ENCODE measurements at places on chromosomes 11 and 22.

GRCh38 chr22:37419969-37420685 lies 7.2 kb downstream of the ELFN2 start:
- no peak for DNase-seq

DNA sequence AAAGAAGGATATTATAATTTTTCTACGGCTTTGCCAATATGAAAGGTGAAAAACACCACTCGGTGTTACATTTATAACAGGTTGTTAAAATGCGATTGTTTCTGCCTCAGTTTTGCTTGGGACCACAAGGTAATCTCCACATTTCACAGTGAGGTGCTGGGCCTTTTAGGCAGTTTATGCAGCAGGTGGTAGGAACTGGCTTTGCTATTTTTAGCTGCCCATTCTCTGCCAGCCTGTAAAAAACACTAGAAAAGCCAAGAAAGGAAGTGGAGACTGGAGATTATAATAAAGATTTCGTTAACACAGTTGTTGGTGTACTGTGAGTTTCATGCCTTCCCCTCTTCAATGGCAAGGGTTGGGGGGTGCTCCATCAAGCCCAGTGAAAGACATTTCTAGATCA lies 8.0 kb upstream of the MRPL16 start:
- no peak for DNase-seq

- DNase-seq: no peak
These were observed 1.2 kb downstream of the LIF start for GRCh38 chr22:30245181-30245984.

- DNase-seq: no peak
These were observed 15.9 kb upstream of the FGF3 start for GRCh38 chr11:69834811-69835800.

- peak; percentile 86 for DNase-seq
These were observed at the start of gene SAAL1 for GRCh38 chr11:18105802-18106574. Gene SAAL1, minus strand, starts transcription at chr11:18106082. Its CDS starts 41 bp downstream, at chr11:18106041.

DNA sequence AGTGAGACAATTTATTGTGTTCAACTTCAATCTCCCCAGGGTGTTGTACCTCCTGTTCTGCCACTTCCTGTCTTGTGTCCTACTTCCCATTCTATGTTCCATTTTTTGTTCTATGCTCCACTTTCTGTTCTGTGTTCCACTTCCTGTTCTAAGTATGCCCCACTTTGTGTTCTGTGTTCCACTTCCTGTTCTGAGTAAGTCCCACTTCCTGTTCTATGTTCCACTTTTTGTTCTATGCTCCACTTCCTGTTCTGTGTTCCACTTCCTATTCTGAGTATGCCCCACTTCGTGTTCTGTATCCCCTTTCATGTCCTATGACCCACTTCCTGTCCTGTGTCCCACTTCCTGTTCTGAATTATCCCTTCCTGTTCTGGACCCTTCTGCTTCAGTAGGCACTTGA lies 732.7 kb downstream of the TBC1D22A start:
- no peak for DNase-seq

DNA sequence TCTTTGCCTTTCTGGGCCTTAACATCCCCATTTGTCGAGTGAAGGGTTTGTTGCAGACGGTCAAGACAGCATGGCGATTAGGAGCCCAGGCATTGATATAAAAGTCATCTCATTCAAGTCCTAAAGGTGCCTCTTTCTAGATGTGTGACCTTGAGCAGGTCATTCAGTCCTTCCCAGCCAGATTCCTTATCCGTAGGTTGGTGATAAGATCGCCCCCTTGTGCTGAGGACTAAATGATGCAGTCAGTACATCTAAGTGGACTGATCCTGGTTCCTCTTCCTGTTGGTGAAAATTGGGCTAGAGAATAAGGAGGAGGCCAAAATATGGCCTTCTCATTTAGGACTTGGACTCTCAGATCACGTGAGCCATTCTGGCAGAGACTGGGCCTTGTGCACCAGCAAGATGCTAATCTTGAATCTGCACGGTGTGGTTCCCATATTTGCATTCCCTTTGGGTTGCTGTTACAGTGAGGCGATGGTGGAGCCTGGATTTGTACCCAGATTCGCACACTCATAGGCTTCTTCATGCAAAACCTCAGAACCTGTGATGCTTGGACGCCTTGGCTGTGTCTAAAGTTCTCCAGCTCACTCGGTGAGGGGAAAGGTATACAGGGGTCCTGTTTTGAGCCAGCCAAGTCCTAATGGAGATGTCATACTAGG lies 156.8 kb downstream of the MYO18B start:
- DNase-seq: no peak

GRCh38 chr22:22403306-22403705 lies 105.2 kb downstream of the ZNF280B start:
- no peak for DNase-seq

GRCh38 chr11:129283141-129283540 lies 91.0 kb upstream of the ARHGAP32 start:
- peak; percentile 35 for DNase-seq

- no peak for DNase-seq
These were observed 3.2 kb upstream of the MRPL23 start for GRCh38 chr11:1943977-1944376.

DNA sequence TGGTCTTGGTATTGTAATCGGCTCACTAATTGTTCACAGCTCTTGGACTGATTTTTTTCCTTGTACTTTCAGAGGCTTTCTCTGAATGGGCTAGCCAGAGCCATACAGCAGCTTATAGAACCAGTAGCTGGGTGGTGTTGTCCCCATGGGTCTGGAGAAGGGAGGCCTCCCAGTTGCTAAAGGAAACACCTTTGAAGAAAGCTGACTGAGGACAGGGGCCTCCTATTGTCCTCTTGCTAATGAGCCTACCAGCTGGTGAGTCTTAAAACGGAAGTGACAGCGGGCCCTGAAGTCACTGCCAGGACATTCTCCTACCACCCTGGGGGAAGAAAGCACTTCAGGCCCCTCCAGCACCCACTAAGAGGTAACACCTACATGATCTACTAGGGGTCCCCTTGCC lies 9.9 kb downstream of the FADS3 start:
- no peak for DNase-seq

DNA sequence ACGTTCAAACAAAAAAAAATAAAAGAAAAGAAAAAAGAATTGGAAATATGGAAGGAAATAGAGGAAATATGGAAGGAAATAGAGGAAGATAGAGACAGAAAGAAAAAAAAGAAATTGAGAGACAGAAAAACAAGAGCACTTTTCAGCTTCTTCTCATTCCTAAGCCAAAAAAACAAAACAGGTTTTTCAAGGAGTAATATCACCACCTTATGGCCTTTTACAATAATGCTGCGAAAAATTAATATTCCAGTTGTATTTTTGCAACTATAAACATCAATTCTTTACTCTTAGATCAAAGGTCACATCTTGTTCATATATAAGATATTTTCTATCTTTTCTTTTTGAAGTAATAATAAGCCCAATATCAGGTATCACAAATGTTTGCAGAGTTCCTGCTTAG lies 328.3 kb downstream of the FAT3 start:
- no peak for DNase-seq

GRCh38 chr11:102191832-102192231 lies 81.6 kb downstream of the YAP1 start:
- DNase-seq: no peak

DNA sequence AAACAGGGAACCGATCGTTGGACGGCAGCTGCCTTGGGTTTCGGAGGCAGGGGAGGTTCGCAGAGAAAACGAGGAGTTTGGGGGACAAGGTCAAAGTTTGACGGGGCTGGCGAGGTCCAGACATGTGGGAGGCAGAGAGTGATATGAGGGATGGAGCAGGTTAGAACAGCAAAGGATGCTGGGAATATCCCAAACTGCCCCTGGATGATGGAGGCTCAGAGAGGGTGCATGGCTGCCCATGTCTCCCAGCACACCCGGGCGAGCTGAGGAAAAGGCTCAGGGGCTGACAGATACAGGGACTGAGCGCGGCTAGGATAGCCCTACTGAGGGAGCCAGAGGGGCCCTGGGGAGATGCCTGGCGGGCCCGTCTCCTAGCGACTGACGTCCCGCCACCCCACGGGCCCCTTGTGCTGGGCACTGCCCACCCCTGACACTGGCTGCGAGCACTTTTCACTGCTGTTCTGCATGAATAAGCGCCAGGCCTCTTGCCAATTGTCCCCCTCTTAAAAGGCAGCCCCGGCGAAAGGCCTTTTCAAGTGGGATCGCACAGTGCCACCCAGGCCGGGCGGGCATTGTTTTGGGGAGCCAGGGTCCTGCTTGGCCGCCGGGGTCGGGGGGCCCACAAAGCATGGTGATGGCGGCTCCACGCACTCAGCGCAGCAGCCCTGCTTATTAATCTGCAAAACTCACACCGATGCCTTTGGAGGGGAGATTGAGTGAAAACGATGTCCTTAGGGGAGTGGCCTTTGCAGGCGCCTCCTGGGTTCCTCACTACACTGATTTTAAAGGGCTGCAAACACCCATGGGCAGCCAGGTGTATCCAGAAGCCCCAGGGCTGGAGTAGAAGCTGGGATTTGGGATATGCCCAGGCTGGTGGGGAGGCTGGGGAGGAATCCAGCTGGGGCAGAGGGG lies 90.0 kb upstream of the LINC01488 start:
- DNase-seq: no peak

GRCh38 chr11:77211040-77211451 lies 83.0 kb downstream of the MYO7A start:
- no peak for DNase-seq

- DNase-seq: no peak
These were observed at the start of gene CXCR5 for GRCh38 chr11:118883368-118884071. Gene CXCR5, plus strand, starts transcription at chr11:118883892. Its CDS starts 50 bp downstream, at chr11:118883942.

DNA sequence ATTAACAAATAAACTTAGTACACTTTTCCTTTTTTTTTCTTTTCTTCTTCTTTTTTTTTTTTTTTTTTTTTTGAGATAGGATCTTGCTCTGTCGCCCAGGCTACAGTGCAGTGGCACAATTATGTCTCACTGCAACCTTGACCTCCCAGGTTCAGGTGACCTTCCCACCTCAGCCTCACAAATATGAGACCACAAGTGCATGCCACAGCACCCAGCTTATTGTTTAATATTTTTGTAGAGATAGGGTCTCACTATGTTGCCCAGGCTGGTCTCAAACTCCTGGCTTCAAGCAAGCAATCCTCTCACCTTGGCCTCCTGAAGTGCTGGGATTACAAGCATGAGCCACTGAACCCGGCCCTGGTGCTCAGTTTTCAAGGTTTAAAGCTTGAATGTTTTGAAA lies 88.9 kb downstream of the ELP4 start:
- no peak for DNase-seq

GRCh38 chr11:14764579-14765527 lies 121.2 kb downstream of the PDE3B start:
- no peak for DNase-seq

- no peak for DNase-seq
These were observed 22.3 kb upstream of the ST3GAL4 start for GRCh38 chr11:126333142-126333541.

GRCh38 chr22:23306438-23306921 lies 126.2 kb downstream of the BCR start:
- no peak for DNase-seq

DNA sequence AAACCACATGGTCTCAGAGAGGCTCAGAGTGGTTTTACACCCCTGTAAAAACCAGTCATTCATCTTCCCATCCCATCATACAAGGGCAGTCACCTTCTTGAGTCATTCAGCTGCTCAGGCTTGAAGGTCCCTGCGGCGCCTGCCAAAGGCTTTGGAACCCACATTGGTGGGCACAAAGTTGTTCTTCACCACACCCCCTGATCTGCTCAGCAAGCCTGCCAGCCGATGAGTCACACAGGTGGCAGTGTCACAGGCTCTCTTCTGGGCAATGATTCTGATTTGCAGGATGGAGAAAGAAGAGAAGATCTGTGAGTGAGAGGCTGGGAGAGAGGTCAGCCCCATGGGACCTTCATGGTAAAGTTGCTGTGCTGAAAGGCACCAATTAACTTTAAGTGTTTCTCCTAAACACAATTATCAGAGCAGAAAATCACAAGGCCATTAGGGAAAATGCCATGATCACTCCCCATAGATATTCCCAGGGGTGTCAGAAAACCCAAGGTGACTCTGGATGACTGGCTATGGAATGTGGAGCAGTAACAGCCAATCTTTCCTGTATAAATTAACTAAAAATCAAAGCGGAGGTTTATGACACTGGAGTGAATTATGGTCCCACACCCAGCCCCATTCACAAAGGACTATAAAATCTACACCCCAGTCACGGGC lies 4.4 kb downstream of the CALCA start:
- no peak for DNase-seq

DNA sequence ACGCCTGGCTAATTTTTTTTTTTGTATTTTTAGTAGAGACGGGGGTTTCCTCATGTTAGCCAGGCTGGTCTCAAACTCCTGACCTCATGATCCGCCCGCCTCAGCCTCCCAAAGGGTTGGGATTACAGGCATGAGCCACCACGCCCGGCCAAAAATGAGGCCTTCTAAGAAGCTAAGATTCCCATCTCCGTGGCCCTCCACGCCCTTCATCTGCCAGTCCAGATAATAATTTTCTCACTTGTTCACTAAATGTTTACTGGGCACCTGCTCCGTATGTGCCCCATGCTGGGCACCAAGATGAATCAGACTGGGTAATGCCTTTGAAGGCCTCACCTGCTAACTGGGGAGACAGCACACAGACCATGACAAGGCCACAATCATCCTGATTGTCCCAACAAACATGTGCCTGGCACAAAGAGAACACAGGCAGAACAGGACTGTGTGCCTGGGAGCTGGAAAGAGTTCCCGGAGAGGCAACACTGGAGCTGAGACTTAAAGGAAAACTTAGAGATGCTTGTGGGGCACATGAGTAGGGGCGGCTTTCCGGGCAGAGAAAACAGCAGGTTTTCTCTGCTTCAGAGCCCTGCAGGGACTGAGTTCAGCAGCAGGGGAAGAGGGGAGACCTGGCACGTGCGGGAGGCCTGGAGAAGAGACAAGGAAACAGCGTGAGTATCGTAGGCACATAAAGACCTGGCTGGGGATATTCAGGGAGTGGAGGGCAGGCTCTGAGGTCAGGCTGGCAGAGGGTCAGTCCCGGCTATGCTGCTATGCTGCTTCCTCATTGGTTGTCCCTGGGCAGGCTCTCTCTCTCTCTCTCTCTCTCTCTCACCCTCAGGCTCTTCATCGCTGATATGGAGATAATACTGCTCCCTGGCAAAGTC lies 2.4 kb downstream of the KIAA0930 start:
- no peak for DNase-seq

GRCh38 chr11:88301488-88302140 lies 35.9 kb downstream of the CTSC start:
- DNase-seq: no peak

All from NCI-H774 (cell line).